GM12892 (cell line): ENCODE measurements at places on chromosomes 16 and 17.

DNA sequence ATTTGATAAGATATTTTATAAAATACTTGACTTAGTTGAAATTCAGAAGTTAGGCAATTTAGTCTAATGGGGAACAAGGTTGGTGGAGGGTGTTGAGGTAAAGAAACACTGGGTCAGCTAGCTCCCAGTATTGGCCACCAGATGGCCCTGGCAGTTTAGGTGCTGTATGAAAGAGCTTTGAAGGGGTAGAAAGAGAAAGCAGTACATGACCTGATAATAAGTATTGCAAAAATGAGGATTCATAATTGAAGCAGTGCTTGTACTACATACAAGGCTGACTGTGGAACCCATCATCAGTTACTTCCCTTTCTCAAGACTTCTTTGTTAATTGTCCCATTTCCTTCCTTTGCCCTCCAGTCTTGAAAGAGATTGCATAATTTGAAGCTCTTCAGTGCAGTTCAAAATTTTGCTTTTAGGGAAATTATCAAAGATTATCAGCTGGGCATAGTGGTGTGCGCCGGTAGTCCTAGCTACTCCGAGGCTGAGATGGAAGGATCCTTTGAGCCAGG lies 29.4 kb downstream of the TANC2 start:
- no peak for DNase-seq

DNA sequence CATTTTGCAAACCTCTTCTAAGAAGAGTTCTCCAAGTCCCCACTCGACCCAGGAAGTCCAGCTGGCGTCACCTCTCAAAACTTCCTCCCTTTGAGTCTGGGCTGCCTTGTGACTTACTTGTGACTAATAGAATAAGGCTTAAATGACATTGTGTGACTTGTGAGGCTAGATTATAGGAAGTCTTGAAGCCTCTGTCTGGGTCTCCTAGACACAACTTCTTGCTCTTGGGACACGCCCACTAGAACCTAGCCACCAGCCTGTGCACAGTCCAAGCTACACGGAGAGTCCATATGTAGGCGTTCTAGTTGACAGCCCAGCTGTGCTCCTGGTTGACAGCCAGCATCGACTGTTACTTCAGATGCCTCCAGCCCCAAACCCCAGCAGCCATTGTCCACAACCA lies 66.7 kb upstream of the TANC2 start:
- DNase-seq = no peak

DNA sequence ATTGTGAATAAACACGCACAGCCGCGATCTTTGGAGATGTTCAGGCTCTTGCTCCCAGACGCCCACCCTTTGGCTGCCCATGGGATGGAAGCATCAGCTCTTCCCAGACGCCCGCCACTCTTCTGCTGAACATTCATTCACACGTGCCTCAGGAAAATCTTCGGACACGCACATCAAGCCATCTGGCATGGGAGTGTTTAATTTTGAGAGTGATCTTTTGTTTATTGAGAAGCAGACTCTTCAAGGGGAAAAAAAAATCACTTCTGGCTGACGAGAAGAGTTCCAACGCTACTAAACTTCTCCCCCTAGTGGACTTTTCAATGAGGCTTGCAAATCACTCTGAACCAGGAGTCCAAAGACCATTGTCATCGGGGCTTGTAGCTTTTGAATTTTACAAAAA lies 62.0 kb upstream of the NUDT7 start:
- no peak for DNase-seq

DNA sequence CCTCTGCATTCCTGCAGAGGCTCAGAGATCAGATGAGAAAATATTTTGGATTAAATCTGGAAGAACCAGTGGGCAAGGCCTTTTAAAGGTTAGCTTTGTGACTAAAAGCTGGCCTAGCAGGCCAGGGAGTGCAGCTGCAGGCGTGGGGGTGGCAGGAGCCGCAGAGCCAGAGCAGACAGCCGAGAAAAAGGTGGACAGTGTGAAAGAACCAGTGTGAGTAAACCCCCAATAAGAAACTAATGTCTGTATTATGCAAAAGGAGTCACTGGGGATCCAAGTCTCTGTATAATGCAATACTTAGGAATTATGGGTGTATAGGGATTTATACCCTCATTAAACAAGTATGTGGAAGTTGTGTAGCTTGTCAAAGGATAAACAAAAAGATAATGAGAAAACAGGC lies 21.4 kb upstream of the SPACA3 start:
- DNase-seq = no peak

GRCh38 chr16:85935974-85936760 lies 37.2 kb downstream of the IRF8 start:
- peak; percentile 63 for DNase-seq

GRCh38 chr16:50737420-50737959 lies 4.4 kb upstream of the CYLD start:
- no peak for DNase-seq
